Sigmoid colon (tissue), 7 donors: ENCODE measurements at places on chromosomes 5 and 9. TPM values are rescaled to one million over a fixed set of nuclear protein-coding genes. Genes with fewer than 3 reads are reported as not detected.

- no peak overlapping the region for H3K4me3 ChIP-seq
- peak overlapping the region; percentile 40 for H3K27ac ChIP-seq
- H3K36me3 ChIP-seq: no peaks in the 10 kb centered on the region
- no peak for DNase-seq
- peaks cover 20% of the 10 kb centered on the region for H3K27me3 ChIP-seq
- H3K4me1 ChIP-seq: peaks cover 10% of the 10 kb centered on the region
Observed at GRCh38 chr9:90803860-90804593, 2.4 kb downstream of the SYK start.

GRCh38 chr5:178056935-178057334 is 56.4 kb upstream of the N4BP3 start:
- no peaks in the 10 kb centered on the region for H3K27me3 ChIP-seq
- H3K27ac ChIP-seq: no peak overlapping the region
- H3K36me3 ChIP-seq: no peaks in the 10 kb centered on the region
- no peak for DNase-seq

DNA sequence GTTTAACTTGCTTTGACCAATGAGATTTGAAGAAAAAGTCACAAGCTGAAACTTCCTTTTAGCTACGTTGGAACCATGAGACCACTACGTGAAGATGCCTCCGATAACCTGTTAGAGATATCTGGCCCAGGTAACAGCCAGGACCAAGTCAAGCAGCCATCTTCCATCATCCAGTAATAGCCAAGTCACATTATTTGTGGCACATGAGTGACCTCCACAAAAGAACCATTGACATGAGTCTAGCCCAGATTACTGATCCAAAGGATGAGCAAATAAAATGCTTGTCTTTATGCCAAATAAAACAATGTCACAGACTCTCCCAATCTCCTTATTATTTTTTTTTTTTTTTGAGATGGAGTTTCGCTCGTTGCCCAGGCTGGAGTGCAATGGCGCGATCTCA is 1.6 kb downstream of the DEPDC1B start:
- no peak overlapping the region for H3K27ac ChIP-seq
- H3K27me3 ChIP-seq: no peaks in the 10 kb centered on the region
- H3K4me3 ChIP-seq: no peak overlapping the region
- no peak for DNase-seq
- peaks cover 15% of the 10 kb centered on the region for H3K4me1 ChIP-seq

DNA sequence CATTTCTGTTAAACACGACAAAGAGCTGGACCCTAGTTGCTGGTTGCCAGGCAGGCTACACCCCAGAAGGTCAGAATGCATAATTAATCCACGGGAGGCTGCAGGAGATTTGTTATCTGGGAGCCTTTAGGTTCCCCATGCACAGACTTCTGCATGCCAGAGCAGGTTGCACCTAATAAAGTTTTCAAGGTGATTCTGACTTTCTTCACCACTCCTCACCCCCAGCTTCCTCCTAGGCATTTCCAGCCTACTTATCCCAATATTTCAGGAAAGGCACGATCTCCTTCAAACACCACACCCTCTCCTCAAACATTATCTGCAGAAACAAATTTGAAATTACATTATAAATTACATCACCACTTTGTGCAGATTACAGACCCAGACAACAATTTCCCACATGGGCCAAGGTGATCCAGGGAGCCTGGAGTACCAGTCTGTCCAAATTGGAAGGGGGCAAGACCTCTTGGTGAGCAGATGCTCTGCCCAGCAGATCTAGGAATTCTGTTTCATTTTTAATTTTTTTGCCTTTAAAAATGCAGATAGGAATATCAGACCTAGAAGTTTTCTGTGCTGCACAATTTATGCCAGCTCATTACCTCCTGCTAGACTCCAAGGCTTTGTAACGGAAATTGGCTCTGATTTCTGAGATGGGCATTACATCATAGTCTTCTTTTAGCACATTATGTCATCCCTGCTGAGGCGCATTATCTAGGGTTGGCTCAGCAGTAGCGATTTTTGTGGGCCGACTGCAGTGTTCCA is 363.4 kb upstream of the SLC30A5 start:
- H3K4me3 ChIP-seq: no peak overlapping the region
- H3K4me1 ChIP-seq: peaks cover 16% of the 10 kb centered on the region
- no peaks in the 10 kb centered on the region for H3K36me3 ChIP-seq
- DNase-seq: no peak

Gene ARSI
- total RNA-seq: 1.4 TPM

GRCh38 chr5:33850100-33850594 is 41.6 kb downstream of the ADAMTS12 start:
- H3K27me3 ChIP-seq: no peaks in the 10 kb centered on the region
- peaks cover 28% of the 10 kb centered on the region for H3K4me1 ChIP-seq
- no peak overlapping the region for H3K4me3 ChIP-seq
- DNase-seq: no peak
- no peak overlapping the region for H3K27ac ChIP-seq
- no peaks in the 10 kb centered on the region for H3K36me3 ChIP-seq

DNA sequence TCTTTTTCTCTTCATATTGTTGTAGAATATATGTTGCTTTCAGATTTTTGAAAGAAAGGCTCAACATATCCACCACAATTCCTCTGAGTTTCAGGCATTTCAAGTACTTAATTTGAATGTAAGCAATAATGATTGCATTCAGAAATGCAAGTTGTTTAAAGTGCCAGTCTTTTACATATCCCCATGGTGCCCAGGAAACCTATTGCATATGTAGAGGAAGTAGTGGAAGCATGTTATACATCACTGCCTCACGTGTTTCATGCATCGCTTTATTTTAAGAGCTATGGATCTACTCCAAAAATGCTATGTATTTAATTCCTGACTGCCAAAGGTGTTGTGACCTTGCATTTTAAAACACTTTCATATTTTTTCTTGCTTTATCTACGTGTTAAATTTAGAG is 28.1 kb downstream of the CPEB4 start:
- H3K27me3 ChIP-seq: no peaks in the 10 kb centered on the region
- peaks cover 54% of the 10 kb centered on the region for H3K4me1 ChIP-seq
- no peaks in the 10 kb centered on the region for H3K36me3 ChIP-seq
- peak overlapping the region; percentile 91 for H3K27ac ChIP-seq
- no peak overlapping the region for H3K4me3 ChIP-seq
